ENCODE measurements at places on chromosomes 6 and 20.

- no peak for DNase-seq
These were observed 292.9 kb downstream of the FARS2 start for GRCh38 chr6:5554226-5554625.

DNA sequence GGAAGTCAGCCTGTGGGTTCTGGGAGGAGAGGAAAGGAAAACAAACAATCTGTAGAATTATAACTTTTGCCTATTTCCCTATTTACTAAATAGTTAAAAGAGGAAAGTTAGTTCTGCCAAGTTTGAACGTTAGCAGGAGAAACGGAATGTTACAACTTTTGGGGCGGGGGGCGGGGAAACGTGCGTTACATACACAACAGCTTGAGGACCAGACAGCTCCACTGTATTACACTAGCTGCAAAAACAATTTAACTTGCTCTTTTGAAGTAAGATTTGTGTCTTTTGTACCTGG, 498 bp upstream of the PRDM1 start:
- DNase-seq: no peak

DNA sequence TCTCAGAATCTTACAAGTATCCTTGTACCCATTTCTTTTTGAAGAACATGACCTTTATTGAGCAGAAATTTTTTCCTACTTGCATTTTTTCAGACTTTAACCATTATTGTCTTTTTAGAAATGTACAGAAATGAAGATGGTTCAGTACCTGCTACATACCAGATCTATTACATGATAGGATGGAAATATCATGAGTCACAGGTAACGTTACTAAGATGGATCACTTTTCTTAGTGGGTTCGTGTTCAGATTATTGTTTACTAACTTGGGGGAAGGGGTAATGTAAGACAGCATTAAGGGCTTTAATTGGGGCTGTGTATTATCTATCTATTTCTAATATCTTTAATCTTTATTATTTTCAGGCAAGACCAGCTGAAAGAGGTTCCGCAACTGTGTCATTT, 31.9 kb downstream of the NDUFAF5 start:
- no peak for DNase-seq

GRCh38 chr20:16057651-16058050, 515.6 kb downstream of the KIF16B start:
- no peak for DNase-seq

GRCh38 chr20:34542439-34542838, 16.1 kb upstream of the MAP1LC3A start:
- no peak for DNase-seq

- DNase-seq: no peak
These were observed 49.2 kb downstream of the FYN start for GRCh38 chr6:111823831-111824607.

GRCh38 chr6:11486486-11486885, 51.1 kb upstream of the TMEM170B start:
- DNase-seq: no peak

- DNase-seq: no peak
These were observed 32.8 kb downstream of the CD40 start for GRCh38 chr20:46150943-46151342.

DNA sequence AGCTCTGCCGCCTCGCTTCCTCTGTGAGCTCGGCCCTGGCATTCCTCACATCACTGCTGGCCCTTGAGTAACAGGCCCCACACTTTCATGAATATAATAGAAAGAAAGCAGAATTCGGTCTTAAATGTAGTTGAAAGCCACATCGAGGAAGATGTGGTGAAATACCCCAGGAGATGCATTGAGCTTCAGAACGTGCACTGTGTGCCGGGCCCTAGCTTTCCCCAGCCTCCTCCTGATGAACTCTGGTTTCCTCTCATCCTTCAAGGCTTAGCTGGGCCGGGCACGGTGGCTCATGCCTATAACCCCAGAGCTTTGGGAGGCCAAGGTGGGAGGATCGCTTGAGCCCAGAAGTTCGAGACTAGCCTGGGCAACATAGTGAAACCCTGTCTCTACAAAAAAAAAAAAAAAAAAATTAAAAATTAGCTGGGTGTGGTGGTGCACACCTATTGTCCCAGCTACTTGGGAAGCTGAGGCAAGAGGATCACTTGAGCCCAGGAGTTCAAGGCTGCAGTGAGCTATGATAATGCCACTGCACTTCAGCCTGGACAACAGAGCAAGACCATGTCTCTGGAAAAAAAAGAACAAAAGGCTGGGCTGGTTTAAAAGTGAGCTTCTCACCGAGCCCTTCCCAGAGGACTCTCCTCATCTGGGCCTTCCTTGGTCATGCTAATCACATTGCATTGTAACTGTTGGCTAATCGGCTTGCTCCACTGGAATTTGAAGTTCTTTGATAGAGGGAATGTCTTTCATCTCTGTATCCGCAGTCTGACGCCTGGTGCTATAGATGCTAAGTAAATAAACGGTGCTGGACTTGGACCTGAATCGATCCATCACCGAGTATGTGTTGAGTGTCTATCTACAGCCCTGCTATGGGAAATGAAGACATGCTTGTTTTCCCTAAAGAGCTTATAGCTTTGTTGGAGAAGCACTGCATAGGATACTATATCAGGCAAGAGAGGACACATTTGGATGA, 43.8 kb upstream of the FOXQ1 start:
- no peak for DNase-seq

GRCh38 chr20:38665506-38666285, 58.6 kb upstream of the SLC32A1 start:
- no peak for DNase-seq

DNA sequence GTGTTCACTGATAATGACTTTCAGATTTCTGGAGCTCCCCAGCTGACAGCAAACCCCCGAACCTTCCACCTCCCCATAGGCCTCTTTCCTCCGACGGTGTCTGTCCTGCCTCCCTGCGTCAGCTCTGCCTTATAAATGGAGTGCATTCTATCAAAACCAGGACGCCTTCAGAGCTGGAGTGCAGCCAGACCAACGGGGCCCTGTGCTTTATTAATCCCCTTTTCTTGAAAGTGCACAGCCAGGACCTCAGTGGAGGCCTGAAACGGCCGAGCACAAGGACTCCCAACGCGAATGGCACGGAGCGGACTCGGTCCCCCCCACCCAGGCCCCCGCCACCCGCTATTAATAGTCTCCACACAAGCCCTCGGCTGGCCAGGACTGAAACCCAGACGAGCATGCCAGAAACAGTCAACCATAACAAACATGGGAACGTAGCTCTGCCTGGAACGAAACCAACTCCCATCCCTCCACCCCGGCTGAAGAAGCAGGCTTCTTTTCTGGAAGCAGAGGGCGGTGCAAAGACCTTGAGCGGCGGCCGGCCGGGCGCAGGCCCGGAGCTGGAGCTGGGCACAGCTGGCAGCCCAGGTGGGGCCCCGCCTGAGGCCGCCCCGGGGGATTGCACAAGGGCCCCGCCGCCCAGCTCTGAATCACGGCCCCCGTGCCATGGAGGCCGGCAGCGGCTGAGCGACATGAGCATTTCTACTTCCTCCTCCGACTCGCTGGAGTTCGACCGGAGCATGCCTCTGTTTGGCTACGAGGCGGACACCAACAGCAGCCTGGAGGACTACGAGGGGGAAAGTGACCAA, 42.3 kb upstream of the NAA20 start:
- no peak for DNase-seq

DNA sequence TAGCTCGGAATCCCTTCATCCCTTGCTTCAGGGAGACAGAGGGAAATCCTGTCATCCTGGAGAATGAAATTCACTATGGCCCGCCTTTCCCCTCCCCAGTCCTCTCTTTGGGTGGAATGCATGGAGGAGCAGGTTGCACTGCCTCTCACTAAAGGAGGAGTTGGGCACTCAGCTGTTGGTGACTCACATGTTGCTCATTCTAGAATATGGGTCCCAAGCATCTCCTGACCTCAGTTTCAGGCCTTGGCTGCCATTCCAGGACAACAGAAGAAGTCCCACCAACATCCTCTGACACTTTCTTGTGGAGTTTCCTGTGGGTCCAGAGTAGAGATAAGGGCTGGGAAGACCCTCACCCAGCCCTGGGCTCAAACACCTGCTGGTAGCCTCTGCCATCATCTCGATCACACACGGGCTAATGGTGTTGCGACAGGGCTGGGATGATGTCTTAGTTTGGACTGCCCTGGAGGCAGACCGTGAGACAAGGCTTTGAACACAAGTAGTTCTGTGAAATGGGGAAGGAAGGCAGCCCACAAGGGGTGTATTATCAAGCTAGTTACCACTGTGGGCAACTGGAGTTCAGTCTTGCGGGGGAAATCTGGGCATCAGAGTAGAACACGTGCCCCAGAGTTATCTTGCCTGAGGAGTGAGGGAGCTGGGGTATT, 52.4 kb upstream of the RNF24 start:
- DNase-seq: peak; percentile 37

DNA sequence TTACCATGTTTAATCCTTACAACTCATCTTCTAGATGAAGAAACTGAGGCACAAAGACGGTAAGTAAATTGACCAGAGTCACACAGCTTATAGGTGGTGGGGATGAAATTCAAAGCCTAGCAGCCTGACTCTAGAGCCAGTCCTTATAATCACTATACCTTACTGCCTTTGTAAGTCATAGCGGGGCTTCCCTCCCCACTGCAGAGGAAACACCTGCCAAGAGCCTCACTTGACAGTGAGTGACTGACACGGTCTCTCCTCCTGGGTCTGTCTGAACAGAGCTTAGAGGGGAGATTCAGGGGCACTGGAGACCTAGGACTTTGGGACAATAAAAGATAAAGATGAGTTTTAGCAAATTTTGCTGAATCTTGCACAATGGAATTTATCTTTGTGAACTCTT, 12.8 kb downstream of the SUN5 start:
- DNase-seq: no peak

DNA sequence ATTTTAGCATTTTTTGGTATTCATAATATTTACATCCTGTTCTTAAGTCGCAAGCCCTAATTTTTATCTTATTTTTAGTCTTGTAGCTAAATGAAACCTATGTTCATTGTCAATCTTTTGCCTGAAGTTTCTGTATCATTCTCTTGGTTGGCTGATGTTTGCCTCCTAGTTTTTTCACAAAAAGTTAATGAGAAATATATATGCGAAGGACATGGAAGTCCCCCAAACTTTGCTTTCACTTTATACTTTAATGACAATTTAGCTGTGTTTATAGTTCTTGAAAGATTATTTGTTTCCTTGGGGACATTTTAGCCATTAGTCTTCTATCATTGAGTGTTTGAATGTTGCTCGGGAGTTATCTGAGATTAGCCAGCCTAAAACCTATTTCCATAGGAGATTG, 118.2 kb downstream of the COL19A1 start:
- no peak for DNase-seq

DNA sequence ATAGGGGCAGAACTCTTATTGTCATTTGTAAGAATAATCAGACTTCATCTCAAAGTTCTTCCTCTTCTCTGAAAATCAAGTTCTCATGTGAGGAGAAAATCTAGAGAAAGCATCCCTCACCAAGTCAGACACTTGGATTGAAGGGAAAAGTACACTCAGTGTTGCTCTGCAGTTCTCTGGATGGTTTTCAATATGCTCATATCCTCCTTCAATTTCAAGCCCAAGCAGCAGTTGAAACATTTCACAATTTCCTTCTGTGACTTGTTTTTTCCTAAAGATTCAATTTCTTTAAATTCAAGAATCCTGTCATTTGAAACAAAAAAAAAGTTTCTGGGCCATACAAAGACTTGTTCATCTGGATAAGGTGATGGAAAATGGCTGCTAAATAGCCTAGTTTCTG, 140.2 kb upstream of the AHI1 start:
- DNase-seq: no peak

DNA sequence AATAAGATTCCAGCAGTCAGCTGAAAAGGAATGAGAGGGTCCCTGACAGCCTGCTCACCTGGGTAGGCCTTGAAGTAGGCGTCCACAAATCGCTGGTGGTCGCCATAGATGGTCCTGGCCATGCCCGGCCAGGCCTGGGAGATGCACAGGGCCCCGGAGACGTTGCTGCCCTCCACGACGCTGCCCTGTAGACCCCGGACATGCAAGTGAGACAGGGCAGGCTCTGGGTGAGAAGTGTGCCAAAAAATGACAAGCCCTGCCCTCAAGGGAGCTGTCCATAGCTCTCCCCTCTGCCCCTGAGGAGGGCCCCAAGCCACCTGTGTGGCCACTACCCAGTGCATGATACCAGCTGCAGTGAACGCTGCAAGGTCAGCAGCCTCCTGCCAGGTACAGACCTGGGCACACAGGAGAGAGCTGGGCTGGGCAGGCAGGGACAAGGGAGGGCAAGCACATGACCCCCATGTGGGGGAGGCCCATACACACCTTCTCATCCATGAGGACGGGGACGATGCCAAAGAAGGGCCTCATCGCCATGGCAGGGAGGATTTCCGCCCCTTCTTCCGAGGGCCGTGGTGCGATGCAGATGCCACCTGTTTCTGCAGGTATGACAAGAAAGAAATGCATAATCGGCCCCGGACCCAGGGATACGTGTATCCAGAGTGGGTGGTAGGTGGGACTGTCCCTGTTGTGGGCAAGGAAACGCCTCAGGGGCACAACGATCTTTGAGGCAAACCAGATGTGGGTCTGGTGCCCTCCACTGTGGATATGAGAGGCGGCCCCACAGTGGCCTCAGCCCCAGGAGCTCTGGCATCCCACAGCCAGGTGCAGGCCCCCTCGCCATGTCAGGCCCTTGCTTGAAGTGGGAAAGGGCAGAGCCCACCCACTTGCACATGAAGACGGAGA, 21.2 kb upstream of the APMAP start:
- DNase-seq: no peak

GRCh38 chr20:13423472-13424173, 202.5 kb downstream of the ISM1 start:
- no peak for DNase-seq

- no peak for DNase-seq
These were observed 23.4 kb downstream of the DYNLT1 start for GRCh38 chr6:158620963-158621693.

GRCh38 chr6:124995131-124995530, 32.9 kb downstream of the RNF217 start:
- DNase-seq: no peak

DNA sequence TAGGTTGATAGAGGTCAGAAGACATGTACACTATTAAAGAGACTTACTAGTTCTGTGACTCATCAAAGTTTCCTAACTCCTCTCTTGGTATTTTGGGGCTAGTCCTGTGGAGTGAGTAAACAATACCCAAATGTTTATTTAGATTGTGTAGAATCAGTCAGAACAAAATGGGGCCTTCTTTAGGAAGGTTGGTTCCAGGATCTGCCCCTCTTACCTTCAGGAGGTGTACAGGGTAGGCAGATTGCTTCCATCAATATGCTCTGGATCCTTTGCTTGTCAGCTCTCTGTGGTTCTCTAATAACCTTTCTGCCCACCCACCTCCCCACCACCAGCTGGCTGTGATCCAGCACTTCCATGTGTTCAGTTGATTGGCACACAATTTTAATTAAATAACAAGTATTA, 107.0 kb downstream of the POPDC3 start:
- no peak for DNase-seq

- no peak for DNase-seq
These were observed 20.0 kb upstream of the BEND6 start for GRCh38 chr6:56934876-56935275.

DNA sequence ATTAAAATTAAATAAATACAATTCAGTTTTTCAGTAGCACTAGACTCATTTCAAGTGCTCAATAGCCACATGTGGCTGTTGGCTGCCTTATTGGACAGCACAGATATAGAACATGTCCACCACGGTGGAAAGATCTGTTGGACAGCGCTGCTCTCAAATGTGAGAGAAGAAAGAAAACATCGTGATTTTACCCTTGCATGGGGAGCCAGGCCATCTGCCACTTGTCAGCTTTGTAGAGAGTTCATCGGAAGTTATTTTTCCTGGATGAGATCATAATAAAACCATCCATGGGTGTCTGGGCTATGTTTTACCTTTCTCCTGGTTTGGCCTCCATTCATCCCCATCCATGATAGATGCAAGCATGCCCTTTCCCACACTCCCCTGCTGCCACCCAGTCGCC, 5.8 kb upstream of the KIF3B start:
- DNase-seq: no peak

GRCh38 chr20:19682249-19682648, 75.8 kb upstream of the RIN2 start:
- DNase-seq: no peak

Measured in SIG-M5 (cell line).